Renal cortex interstitium (tissue), 15 donors: ENCODE measurements at places on chromosomes 7 and 10.

GRCh38 chr10:12690525-12691126, 310.9 kb downstream of the CCDC3 start:
- DNase-seq, result no peak

- DNase-seq, result no peak
These were observed 39.2 kb downstream of the ENO4 start for GRCh38 chr10:116888380-116889055.

GRCh38 chr10:44023517-44023916, 361.4 kb downstream of the CXCL12 start:
- DNase-seq, result no peak

DNA sequence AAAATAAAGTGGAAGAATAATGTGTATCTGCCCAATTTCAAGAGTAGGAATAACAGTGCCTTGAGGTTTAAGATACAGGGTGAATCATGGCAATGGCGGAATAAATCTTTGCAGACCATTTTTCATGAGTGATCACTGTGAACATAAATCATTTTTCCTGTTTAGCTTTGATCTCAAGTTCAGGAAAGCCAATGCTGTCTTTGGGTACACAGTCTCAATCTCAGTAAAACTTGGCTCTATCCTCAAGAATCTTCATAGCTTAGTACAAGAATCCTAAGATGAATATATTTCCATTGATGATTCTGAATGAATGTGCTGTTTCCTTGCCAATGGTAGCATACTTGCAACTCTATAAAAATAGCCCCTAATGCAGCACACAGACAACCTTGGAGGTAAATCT, 6.8 kb downstream of the NAMPT start:
- DNase-seq, result no peak

DNA sequence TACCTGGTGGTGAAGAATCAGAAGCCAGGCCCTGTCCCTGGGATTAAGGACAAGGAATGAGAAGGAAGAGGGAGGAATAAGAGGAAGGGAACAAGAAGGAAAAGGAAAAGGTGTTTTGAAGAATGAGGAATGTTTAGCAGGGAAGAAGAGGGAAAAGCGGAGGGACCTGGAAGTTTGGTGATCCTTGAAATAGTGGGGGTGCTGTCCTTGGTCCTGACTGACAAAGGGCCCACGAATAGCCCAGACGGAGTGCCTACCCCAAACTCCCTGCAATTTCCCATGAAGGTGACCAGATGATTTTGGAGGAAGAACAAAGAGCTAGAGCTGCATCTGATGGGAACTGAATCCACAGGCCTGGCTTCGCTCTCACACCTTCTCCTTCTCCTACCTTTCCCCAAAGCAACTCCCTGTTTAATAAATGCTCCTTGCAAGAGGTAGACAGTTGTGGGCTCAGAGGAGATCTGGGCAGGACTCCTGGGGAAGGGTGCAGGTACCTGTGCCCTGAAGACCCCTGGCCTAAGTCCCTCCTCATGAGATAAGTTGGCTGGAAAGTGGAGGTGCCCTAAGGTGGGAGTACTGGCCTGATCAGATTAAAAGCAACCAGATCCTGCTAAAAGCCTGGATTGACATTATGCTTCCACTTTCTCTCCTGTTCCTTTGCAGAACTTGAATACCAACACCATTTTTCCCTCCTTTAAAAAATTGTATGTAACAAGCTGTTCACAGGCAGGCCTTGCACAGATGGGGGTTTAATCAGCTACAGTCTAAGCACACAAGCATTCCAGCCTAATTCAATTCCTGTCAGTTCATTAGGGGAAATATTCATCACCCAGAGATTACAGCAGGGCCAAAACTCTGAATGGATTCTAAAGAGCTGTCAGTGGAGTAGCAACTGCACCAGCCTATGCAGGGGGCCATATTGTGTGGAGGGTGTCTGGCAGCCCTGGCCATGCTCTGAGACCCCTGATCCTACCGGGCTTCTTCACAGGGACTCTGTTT, 19.4 kb downstream of the KAZALD1 start:
- DNase-seq, result no peak

- DNase-seq, result no peak
These were observed 13.3 kb upstream of the FAM180A start for GRCh38 chr7:135761751-135762488.

GRCh38 chr10:67539312-67539711, 156.7 kb downstream of the CTNNA3 start:
- no peak for DNase-seq

DNA sequence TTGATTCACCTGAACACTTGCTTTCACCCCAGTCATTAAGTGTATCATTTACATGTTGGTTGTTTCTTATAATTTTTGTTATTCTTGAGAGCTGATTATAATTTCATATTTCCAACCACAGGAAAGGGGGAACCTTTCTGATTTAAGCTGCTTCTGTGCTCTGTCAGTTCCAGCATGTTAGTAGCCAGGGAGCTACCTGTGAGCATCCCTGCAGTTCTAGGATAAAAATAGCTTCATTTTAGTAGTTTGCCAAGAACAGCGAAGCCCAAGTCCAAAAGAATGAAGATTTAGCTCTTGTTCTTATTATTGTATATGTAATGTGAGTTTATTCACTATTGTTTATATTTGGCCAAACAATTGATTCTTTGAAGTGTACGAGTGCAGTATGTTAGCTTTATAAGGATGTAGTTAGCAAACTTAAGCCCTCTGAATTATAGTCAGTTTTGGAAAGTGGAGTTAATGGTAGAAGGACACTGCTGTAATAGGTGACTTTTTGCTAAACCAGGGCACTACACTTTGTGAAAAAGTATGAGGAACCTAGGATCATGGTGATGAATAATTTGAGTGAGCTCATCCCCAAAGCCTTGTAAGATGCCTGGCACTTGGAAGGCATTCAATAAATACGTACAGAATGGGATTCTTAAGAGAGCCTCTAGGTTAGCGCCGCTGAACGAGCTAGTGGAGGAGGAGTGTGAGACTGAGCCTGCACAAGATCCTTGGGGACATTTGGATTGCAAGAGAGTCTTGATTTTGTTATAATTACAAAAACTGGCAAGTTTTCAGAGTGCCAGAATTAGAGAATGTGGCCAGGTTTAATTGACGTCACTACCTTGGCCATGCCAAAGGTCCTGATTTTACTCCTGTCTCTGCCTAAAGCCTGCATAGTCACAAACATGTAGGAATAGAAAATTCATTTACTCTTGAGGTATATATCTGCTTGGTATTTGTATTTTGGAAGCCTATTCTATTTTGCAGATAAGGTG, 29.8 kb downstream of the DNAH11 start:
- DNase-seq, result no peak

GRCh38 chr7:14800664-14801063, 101.9 kb downstream of the DGKB start:
- no peak for DNase-seq

GRCh38 chr7:148521271-148521670, 69.3 kb upstream of the C7orf33 start:
- no peak for DNase-seq

DNA sequence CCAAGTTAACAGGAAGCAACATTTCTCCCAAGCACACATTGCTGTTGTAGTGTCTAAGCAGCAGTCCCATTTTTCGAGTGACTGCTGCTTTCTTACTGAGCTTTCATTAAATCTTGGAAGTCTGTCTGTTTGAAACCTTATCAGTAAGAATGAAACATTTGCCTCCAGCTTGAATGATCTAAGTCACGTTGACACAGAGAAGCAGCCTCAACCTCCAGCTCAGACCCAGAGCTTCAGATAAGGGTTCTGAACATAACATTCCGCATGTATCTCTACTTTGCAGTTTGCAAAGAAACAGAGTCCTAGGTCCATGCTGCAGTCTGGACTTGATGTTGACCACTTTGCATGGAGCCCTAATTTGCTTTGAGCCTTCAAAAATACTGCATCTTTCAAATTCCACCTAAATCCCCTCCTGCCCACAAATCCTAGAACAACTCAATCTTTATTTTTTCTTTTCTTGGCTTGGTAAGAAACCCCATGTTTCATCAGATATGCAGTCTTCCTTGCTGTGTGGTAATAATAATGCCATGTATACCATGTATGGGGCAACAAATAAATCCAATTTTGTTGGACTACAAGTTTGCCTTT, 698.7 kb upstream of the IGFBP3 start:
- DNase-seq, result no peak

DNA sequence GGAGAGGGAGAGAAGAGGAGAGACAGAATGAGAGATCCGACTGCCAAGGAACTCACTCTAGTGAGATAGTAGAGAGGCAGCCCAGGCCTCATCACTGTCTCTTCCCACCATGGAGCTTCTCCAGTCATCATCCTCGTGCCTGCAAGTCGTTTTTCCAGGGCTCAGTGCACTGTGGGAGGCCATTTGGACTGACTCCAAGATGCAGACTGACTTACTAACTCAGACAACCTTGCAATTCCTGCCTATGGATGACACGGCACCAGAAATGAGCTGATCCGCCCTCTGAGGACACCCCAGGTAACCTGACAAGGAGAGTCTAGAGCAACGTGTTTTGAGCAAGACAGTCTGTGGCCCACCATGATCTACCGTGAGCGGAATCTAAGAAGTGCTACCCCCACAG, 154.9 kb downstream of the GLI3 start:
- no peak for DNase-seq

- DNase-seq, result peak; percentile 12
These were observed 253.7 kb downstream of the PTEN start for GRCh38 chr10:88116971-88117626.

- no peak for DNase-seq
These were observed 23.4 kb upstream of the AKR1C3 start for GRCh38 chr10:5070648-5071410.

- no peak for DNase-seq
These were observed 53.9 kb downstream of the BTAF1 start for GRCh38 chr10:91977491-91977890.

- DNase-seq, result no peak
These were observed 47.6 kb upstream of the PPP1R3C start for GRCh38 chr10:91680487-91680886.
